Effector memory CD4-positive, alpha-beta T cell (primary cell): ENCODE measurements at places on chromosomes 7 and 10.
A peak's percentile ranks its signal among the peaks of the same experiment; 100 is the strongest.

GRCh38 chr10:132229834-132230556, 43.2 kb downstream of the DPYSL4 start:
- H3K4me3 ChIP-seq = peak overlapping the region; percentile 42
- DNase-seq = no peak
- H3K4me1 ChIP-seq = peaks cover 6% of the 10 kb centered on the region
- no peaks in the 10 kb centered on the region for H3K36me3 ChIP-seq
- H3K27me3 ChIP-seq = no peaks in the 10 kb centered on the region

DNA sequence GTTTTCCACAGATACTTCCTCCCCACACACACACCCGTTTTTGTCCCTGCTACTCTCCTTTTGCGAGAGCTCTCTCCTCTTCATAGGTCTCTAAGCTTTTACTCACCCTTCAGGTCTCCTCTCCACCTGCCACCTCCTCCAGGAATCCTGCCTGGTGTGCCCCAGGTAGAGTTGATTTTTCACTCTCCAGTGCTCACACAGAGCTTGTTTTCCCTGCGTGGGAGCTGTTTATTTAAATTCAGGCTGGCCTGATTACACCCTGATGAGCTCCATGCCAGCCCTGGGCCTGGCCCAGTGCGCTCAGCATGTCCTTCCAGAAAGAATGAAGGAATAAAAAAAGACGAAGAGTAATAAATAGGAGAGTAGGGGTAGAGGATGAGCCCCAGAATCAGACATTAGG, 7.5 kb upstream of the CLDN4 start:
- no peaks in the 10 kb centered on the region for H3K36me3 ChIP-seq
- H3K27me3 ChIP-seq = no peaks in the 10 kb centered on the region
- H3K4me3 ChIP-seq = no peak overlapping the region
- DNase-seq = no peak

GRCh38 chr10:36367362-36367761, 725.3 kb upstream of the FZD8 start:
- no peaks in the 10 kb centered on the region for H3K36me3 ChIP-seq
- H3K4me3 ChIP-seq = no peak overlapping the region
- H3K27me3 ChIP-seq = no peaks in the 10 kb centered on the region

DNA sequence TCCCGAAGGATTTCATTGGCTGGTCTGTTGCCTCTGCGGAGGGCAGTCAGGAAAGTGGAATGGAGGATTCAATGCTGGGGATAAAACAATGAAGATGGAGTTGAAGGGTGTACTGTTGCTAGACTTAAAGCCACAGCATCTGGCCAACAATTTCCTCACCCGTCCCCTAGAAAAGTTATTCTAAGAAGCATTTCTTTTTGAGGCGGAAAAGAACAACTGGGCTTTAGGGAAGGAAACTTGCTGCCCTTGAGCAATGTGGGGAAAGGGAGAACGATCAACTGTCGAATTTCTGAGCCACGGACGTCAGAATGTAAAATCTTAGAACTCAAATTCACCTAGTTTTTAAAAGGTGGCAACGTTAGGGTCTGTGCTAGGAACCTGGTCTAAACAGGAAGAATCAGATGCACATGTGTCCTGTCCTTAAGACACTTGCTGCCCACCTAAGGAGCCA, 664 bp downstream of the FMC1 start:
- peaks cover 6% of the 10 kb centered on the region for H3K4me1 ChIP-seq
- H3K27me3 ChIP-seq = no peaks in the 10 kb centered on the region
- H3K27ac ChIP-seq = peak overlapping the region; percentile 98
- H3K36me3 ChIP-seq = peaks cover 4% of the 10 kb centered on the region
- H3K4me3 ChIP-seq = peak overlapping the region; percentile 95
- DNase-seq = no peak

DNA sequence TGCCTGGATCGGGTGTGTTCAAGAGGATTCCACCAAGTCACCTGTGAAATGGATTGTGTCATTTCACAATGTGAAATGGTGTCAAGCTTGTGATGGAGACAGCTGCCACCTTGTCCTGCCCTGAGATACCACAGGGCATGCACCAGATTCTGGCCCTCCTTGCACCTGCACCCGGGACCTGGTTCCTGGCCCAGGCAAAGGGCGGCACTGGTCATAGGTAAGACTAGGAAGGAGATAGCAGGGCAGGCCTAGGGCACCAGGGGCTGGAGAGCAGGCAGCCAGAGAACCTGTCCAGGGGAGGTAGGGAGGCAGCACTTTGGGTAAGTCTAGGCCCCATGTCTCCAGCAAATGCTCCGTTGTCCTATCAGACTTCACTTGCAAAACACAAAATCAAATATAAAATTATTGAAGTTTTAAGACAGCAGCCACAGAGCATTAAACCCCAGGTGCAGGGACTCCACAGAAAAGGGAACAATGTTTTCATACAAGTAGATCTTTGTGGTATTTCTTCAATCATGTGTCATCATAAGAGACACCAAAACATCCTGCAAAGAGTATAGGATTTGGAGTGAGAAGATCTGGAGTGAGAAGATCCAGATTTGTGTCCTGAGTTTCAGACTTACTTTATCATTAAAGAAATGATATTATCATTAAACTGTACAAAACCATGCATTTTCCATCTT, 22.7 kb upstream of the ZNF800 start:
- H3K4me1 ChIP-seq = peaks cover 9% of the 10 kb centered on the region
- H3K27me3 ChIP-seq = no peaks in the 10 kb centered on the region
- no peak overlapping the region for H3K27ac ChIP-seq

GRCh38 chr7:24896031-24896501, 83.9 kb downstream of the OSBPL3 start:
- no peaks in the 10 kb centered on the region for H3K27me3 ChIP-seq
- H3K27ac ChIP-seq = no peak overlapping the region
- peaks cover 12% of the 10 kb centered on the region for H3K36me3 ChIP-seq
- H3K4me1 ChIP-seq = peaks cover 15% of the 10 kb centered on the region
- H3K4me3 ChIP-seq = no peak overlapping the region

DNA sequence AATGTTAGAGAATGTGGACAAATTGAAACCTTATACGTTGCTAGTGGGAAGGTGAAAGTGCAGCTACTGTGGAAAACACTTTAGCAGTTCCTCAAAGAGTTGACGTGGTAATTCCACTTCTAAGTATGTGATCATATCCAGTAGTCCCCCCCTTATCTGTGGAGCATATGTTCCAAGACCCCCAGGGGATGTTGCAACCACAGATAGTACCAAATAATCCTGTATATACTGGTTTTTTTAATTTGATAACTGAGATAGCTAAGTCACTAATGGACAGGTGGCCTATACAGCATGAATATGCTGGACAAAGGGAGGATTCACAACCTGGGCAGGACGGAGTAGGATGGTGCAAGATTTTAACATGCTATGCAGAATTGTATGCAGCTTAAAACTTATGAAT, 36.8 kb downstream of the PCGF5 start:
- no peak overlapping the region for H3K4me3 ChIP-seq
- no peaks in the 10 kb centered on the region for H3K27me3 ChIP-seq
- no peaks in the 10 kb centered on the region for H3K4me1 ChIP-seq
